NCI-H460 (cell line): ENCODE measurements at places on chromosomes 2 and 18.

DNA sequence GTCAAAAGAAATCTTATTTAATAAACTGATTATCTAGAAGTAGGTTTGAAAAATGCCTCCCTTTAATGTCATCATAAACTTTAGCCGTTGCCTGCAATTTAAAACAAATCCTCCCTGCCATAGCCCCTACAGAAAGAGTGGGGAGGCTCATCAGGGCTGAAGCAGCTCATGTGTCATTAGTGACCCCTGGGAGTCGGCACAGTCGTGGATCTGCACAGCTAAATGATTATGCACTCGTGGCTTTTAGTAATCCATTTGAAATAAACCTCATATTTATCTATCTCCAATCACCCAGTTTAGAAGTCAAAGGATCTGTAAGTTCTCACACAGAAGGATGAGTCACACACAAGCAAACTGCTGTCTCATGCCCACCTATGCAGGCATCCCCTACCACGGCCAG lies 277.3 kb downstream of the SS18 start:
- DNase-seq: no peak

DNA sequence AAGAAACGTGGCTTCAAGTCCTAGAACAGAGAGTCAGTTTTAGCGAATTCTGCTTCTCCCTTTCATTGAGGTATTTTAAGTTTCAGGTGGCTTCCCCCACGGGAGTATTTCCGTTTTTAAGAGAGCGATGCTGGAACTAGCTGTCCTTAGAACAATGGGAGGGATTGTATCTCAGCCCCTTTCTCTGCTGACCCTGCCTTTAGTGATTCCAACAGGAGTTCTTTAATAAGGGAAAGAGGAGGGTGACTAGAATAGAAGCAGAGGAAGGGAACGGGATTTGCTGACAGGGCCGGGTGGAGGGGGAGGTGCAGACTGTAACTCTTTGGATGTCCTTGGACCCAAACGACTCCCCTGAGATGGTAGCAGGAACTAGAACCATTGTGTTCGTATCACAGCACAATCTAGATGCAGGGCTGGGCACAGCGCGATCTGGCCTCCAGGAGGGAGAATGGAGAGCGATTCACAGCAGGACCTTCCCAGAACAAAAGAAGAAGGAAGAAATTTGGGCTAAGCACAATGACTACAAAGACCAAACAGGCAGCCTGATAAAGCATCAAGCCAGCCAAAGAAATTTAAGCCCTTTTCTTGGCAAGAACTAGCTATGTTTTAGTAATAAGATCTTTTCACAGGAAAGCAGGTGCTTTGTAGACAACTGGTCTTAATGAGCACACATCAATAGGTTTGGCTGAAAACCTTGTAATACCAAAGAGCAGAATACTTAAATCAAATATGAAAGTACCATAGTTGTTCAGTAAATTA lies 15.8 kb upstream of the RTTN start:
- DNase-seq: no peak

- no peak for DNase-seq
Measured at GRCh38 chr2:216222650-216223352, 113.7 kb downstream of the XRCC5 start.

GRCh38 chr2:100612388-100613000 lies 49.7 kb downstream of the PDCL3 start:
- DNase-seq: no peak

- no peak for DNase-seq
Measured at GRCh38 chr2:42768706-42769256, 4.8 kb upstream of the OXER1 start.

GRCh38 chr2:239382384-239382880 lies 18.4 kb downstream of the HDAC4 start:
- DNase-seq: no peak

- no peak for DNase-seq
Measured at GRCh38 chr2:213261715-213262114, 22.5 kb upstream of the SPAG16 start.

- DNase-seq: no peak
Measured at GRCh38 chr2:1841461-1841860, 97.1 kb upstream of the PXDN start.

DNA sequence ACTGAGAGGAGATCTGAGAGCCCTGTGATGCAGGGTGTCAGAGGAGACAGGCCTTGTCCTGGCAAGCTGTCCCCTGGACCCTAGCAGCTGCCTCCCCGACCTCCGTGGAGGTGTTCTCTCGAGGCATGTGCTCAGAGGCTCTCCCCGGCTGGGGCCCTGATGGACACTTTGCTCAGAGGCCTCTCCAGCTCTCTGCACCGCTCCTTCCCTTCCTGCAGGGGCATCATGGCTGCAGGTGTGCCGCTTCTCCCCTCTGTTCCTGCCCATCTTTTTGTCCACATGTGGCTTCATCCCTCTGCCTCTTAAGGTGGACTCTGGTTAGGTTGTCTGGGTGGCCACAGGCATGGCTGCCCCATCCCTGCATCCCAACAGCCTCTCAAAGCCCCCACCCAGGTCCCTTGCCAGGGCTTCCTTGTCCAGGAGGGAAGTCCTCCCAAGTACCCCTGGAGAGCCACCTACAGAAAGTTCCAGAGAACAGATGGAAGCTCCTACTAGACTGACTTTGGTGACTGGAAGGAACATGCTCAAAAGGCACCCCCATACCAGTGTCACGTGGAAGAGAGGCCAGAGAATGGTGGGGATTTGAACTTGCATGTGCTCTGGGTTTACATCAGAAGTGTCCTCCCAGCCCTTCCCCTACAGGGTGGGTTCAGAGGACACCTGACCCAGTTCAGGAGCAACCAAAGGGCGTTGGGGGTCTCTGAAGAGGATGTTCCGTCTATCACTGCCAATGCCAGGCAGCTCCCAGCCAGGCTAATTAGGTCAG lies 120.4 kb downstream of the KLHL29 start:
- no peak for DNase-seq

DNA sequence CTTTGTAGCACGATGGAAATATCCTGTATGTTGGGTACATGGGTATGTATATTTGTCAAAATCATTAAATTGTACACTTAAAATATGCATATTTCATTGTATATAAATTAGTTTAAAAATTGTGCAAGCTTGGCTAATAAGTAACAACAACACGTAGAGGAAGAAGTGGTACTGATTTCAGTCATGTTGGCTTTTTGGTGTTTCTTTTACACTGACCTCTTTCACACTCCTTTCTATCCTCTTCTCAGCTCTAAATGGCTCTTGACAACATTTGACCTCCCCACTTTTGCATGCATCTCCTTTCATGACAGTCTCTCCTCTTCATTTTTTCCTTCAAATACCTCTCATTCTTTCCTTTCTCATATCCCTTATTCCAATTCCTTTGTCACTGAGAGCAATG lies 801.4 kb upstream of the ZEB2 start:
- DNase-seq: no peak

GRCh38 chr2:170047331-170048065 lies 130.4 kb upstream of the MYO3B start:
- no peak for DNase-seq

- no peak for DNase-seq
Measured at GRCh38 chr2:152411154-152411553, 76.2 kb downstream of the FMNL2 start.

GRCh38 chr2:3956892-3957291 lies 253.5 kb downstream of the DCDC2C start:
- no peak for DNase-seq

DNA sequence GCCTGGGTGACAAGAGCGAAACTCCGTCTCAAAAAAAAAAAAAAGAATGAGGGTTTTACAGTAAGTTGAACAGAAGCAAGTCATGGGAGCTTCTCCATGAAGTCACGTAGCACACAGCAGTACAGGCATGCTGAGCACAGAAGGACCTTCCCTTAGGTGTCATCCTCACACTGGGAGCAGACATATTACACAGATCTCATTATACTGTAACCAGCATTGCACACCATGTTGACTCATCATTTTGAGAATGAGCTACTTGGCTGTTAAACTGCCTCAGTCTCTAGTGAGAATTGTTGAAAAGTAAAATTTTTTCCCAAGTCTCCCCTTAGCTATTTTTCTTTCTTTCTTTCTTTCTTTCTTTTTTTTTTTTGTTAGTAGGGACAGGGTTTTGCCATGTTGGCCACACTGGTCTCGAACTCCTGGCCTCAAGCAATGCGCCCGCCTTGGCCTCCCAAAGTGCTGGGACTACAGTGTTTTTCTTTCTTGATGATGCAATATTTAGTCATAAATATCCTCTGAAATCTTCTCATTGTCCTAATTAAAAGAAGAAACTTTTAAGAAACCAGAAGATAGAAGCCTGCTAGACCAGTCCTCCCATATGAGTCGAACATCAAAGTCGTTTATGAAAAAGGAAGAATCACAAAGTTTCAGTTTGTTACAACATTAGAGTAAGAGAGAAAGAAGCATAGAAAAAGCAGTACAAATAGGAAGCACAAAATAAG lies 37.9 kb upstream of the PPP1CB start:
- no peak for DNase-seq

DNA sequence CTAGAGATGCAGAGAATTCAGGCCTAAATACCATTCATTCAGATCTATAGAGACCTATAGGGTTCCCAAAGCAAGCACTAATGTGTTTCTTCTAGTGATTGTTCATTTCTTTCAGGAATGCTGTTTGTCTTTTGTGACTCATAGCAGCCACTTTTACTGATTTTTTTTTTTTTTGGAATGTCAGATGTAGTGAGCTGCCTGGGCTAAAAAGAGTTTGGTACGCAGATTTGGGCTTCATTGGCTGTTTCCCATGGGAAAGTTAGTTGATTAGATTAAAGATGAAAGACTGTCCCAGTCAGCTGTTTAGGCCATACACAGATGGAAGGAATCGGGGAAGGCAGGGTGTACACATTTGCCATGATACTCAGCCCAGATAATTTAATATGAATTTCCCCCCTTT lies 87.6 kb downstream of the CDC42EP3 start:
- no peak for DNase-seq
